ENCODE measurements at places on chromosomes 1 and 21.

- no peak for DNase-seq
Observed at GRCh38 chr1:186569856-186570255, 108.9 kb upstream of the PDC start.

DNA sequence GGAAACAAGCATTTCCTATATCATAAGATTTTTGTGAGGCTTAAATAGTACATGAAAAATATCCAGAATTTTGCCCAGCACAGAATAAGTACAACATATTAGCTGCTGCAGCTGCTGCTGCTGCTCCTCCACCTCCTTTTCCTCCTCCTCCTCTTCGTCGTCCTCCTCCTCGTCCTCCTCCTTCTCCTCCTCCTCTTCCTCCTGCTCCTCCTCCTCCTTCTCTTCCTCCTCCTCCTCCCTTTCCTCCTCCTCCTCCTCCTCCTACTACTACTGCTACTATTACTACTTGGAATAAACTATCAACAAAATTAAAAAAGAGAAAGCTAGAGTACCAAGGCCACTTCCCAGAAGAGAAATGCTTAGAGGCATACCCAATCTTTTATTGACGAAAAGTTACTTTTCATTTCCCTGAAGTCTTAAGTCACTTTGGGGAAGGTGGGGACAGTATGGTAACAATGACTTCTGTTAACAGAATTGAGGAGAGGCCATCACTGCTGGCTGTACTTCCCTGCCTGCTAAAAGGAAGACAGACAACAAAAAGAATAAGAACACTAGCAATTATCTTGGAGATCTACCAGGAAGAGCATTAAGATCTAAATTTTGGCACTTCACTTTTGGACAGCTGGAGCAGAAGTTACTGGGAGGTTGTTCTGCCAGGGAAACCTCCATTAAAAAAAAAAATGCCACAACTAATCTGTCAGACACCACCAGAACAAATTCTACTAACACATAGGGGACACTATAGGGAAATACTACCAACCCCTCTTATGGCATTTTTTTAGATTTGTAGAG is 7.1 kb downstream of the DENND1B start:
- no peak for DNase-seq

DNA sequence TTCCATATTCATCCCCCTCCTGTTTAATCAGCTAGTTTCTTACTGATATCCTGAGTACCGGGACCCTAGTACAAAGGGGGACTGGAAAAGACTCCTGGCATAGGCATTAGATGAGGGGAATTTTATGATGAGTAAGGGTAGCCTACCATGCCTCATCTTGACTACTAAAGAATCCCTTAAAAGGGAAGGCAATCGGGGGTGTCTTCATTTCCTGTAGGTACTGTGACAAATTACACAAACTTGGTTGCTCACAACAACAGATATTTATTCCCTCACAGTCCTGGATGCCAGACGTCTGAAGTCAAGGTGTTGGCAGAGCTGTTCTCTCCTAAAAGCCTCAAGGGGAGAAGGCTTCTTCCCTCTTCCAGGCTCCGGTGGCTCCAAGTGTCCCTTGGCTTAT is 28.9 kb upstream of the RUNX1 start:
- DNase-seq = no peak

DNA sequence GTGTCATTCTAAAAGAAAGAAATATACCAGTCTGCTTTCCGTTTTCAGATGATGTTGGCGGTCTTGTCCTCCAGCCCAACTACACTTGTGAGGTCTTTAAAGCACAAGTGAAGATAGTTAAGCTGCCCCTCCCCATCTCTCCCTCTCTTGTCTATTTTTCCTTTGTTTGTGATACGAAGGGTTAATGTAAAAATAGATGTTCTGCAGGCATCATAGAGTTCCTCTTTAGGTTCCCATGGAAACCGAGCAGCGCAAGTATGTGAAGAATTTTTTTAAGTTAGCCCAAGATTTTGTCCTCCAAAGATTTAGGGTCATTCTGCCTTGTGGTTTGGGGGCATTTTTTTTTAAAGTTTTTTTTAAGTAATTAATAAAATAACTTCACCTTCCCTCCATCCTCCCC is 232.4 kb upstream of the AJAP1 start:
- DNase-seq = no peak

GRCh38 chr21:42236014-42236413 is 17.1 kb downstream of the ABCG1 start:
- DNase-seq = no peak

DNA sequence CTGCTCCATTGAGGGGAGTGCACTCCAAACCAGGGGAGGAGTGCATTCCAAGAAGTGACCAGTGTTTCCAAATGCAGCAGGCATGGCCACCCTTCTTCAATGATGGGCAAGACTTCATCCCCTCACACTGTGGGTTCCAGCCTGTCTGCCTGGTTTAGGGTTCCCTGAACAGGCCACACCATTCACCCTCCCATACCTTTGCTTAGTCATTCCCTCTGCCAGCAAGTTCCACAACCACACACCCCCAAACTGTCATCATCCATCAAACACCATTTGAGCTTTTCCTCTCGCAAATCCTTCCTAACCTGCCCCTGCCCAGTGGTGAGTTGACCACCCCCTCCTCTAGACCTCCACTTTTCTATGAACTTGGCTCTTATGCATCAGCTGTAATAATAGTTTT is 116.0 kb downstream of the PLPP3 start:
- no peak for DNase-seq

GRCh38 chr1:156550346-156550745 is 22.0 kb downstream of the IQGAP3 start:
- no peak for DNase-seq

DNA sequence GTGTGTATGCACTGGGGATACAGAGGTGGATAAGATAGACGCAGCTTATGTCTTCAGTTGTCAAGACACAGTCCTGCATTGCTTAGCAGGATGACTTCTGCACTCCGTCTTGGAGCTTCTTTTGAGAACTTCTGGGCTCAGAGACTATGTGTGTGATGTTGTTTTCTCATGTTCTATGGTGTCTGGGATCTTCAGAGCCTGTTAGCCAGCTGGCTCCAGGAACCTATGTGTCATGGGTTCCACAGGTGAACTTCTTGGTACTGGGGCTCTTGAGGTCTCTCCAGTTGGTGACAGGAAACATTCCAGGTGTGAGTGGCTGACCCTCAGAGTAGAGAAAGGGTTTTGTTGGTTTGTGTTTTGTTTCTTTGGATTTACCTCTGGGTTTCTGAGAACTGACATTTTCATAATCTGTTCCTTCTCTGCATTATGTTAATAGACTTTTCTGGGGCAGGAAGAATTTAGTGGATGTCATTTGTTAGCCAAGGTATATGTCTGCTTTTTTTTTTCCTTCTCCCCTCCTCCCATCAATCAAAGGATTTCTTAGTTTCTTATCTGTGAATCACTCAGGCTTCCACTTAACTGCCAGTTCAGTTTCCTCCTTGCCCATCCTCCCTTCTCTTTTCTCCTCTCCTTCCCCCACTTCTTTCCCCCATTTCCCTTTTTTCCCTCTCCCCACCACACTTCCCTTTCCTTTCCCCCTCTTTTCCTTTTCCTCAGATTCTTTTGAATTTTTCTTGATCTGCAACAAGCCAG is 18.1 kb downstream of the FGGY start:
- DNase-seq = no peak

Data from cerebellar nuclear complex (tissue), 1 donor.